ENCODE measurements at places on chromosomes 4 and X.
A peak's percentile ranks its signal among the peaks of the same experiment; 100 is the strongest.

DNA sequence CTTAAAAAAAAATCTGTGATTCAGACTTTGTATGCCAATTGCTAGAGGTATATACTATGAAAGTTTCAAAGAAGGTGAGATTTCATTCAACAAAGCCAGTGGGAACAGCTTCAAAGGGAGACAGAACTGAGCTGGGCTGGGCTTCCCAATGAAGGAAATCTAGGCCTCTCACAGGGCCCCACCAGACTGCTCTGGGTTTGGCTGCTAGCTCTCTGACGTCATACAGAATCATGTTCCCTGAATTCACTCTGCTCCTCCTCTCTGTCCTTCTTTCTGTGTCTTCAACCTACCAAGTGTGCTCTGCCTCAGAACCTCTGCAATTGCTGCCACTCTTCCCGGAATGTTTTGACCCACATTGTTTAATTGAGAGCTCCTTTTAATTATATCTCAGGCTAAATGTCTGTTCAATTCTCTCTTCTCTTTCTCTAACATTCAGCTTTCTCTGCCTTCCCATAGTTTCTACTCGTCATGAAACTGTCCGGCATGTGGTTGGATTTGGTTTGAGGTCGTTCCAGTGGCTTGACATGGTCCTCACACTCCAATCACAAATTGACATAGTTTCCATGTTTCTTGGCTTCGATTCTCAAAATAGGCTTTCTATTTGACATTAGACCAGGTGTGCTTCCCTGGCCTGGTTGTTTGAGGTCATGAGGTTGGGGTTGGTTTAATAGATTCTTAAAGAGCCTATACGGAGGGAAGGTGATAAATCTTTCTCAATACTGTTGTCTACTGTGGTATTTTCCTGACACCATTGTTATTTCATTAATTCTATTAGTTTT lies 282.1 kb upstream of the EMCN start:
- DNase-seq, result no peak

GRCh38 chr4:69760455-69760854 lies at the start of gene SULT1B1:
TSS of gene SULT1B1 (minus strand) at chr4:69760620. CDS start at chr4:69755217, 5,403 bp downstream.
- peak; percentile 13 for DNase-seq

GRCh38 chrX:119155416-119156035 lies 27.9 kb upstream of the KIAA1210 start:
- DNase-seq, result no peak

DNA sequence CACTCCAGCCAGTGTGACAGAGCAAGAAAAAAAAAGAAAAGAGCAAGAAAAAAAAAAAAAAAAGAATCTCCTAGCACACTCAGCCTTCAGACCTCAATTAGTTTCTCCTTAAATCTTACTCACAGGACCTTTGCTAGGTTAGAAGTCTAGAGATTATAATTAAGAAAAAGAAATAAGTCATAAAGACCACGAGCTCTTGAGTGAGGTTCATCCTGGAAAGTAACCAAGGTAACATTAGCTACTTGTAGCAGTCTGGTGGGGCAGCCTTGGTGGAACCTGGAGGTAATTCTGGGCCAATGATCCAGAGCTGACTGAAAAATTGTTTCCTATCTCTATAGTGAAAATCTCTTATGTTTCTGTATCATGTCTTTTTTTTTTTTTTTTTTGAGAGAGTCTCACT lies 21.2 kb upstream of the DDX3X start:
- no peak for DNase-seq

GRCh38 chr4:149062997-149063396 lies 620.8 kb upstream of the NR3C2 start:
- no peak for DNase-seq

GRCh38 chrX:16186380-16187007 lies 19.2 kb downstream of the MAGEB17 start:
- no peak for DNase-seq

- DNase-seq, result no peak
Measured at GRCh38 chrX:9280831-9281230, 184.0 kb upstream of the TBL1X start.

GRCh38 chr4:10354746-10355145 lies 102.5 kb downstream of the ZNF518B start:
- no peak for DNase-seq

DNA sequence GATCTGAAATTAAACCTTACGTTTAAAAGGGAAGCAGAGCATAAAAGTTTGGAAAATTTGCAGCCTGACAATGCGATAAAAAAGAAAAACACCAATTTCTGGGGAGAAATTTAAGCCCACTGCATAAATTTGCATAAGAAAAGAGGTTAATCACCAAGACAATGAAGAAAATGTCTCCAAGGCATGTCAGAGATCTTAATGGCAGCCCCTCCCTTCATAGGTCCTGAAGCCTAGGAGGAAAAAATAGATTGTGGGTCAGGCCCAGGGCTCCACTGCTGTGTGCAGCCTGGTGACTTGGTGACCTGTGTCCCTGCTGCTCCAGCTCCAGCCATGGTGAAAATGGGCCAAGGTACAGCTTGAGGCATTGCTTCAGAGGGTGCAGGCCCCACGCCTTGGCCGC lies 264.0 kb upstream of the CT83 start:
- no peak for DNase-seq

GRCh38 chr4:146112389-146112788 lies 63.1 kb upstream of the LSM6 start:
- no peak for DNase-seq

- no peak for DNase-seq
Measured at GRCh38 chr4:38309471-38309870, 349.3 kb downstream of the PTTG2 start.

DNA sequence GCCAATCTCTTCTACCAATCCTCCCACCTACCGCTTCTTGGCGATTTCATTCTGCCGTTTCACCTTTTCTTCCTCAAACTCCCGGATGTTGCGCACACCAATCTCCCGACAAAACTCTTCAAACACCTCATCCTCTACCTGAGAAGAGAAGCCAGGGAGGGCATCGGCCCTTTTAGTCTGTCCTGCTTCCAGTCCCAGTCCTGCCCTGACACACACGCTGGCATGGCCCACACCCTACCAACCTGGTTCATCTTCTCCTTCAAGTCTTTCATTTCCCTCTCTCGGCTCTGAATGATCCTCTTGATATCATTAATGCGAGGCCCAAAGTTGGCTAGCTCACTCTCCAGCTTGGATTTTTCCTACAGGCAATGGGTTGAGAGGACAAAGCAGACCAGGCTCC lies 18.9 kb downstream of the SMC1A start:
- DNase-seq, result no peak

DNA sequence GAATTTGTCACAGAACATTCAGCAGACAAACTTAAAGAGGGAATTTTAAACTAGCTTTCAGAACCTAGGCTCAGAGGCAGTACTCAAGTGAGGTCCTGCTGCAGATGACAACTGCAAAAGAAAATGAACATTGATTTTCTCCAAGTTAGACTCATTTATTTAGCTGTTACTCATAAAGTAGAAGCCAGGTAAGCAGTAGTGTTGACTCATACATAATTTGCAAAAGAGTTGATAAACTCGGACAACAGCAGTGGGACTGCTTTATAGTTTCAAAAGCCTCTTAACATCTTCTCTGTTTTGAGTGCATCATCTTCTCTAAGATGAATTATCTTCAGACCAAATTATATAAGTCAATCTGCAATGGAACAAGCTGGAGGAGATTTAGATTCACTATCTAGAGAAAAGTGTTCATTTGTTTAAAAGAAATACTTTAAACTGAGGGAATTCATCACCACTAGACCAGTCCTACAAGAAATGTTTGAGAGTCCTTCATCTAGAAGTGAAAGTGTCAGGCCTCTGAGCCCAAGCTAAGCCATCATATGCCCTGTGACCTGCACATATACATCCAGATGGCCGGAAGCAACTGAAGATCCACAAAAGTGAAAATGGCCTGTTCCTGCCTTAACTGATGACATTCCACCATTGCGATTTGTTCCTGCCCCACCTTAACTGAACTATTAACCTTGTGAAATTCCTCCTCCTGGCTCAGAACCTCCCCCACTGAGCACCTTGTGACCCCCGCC lies 49.5 kb downstream of the COQ2 start:
- DNase-seq, result no peak

- DNase-seq, result no peak
Measured at GRCh38 chr4:177128306-177128705, 181.4 kb upstream of the NEIL3 start.

DNA sequence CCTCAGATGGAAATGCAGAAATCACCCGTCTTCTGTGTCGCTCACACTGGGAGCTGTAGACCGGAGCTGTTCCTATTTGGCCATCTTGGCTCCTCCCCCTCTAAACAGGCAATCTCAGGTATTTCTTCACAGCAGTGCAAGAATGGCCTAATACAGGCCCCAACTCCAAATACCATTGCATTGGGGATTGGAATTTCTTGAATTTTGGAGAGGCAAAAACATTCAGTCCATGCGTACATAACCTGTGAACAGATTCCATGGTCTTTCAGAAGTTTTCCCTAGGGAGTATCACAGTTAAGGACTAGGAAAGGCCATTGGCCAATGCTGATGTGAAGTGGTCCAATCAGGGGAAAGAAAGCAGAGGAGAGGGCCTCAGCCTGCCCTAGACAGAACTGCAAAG lies 128.2 kb upstream of the NOCT start:
- DNase-seq, result no peak

DNA sequence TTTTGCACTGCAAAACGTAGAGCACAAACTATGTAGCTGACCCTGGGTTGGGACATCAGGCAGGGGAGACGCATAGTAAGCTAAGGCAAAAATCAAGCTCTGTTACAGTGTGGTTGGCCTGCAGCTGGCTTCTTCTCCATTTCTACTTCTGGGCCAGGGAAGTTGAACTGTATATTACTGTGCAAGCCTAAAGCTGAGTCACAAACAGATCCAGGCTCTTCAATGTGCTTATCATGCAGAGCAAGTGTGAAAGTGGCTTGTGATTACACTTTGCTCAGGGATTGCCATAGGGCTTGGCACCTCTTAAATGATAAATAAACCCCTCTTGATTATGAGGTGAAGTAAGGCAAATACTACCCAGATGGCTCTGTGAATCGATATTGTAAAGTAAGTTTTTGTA lies 40.5 kb downstream of the CLDN34 start:
- DNase-seq, result no peak

DNA sequence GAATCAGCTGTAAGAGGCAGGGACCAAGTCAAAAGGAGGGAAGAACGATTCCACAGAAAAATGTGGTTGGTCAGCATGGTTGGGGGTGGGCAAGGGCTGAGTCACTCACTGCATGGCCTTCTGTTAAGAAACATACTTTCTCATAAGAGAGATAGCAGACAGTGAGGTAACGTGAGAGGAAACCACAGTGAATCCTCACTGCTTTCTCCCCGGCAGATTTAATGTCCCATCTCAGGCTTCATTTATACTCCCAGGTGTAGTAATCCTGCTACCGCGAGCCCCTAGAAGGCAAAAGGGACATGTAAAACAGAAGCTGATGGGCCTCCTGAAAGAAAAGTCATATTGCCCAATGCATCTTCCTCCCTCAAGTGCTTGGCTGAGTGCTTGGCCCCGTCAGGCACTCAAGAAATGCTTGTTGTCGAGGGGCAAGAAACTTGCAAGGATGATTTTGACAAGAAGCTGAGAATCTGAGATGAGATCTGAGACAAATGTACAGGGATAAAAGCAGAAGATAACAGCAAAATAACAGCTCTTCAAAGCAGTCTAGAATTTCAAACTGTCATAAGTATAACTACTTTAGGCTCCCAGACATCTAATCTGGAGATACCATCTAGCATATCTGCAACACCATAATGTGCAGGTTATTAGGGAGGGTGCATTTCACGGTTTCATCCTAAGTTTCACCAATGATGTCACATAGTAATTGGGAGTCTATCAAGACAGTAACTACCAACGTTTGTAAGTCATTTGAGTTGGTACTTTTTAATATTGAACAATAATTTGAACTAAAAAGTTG lies 40.2 kb downstream of the SH3KBP1 start:
- DNase-seq, result no peak

- no peak for DNase-seq
Measured at GRCh38 chr4:95714571-95714970, 125.3 kb upstream of the PDHA2 start.

GRCh38 chrX:16743604-16744325 lies 24.4 kb downstream of the SYAP1 start:
- DNase-seq, result no peak

- DNase-seq, result no peak
Measured at GRCh38 chr4:114782415-114783214, 184.0 kb downstream of the UGT8 start.

GRCh38 chr4:24229978-24230377 lies 340.1 kb upstream of the PPARGC1A start:
- no peak for DNase-seq

DNA sequence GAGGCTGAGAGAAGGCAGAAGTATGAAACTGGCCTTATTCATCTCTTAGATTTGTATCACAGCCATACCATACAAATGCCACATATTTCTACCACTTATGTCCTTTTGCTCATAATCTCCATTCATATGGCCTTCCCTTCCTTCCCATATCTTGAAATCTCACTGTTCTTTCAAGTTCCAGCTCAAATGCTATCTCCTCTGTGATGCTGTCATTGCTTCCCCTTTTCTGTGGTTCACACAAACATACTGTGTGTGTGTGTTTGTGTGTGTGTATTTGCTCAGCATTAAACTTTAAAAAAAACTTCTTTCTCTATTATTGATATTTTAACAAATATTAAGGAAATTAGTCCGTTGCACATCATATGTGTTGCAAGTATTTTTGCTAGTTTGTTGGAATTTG lies 26.7 kb downstream of the PHKA1 start:
- no peak for DNase-seq

DNA sequence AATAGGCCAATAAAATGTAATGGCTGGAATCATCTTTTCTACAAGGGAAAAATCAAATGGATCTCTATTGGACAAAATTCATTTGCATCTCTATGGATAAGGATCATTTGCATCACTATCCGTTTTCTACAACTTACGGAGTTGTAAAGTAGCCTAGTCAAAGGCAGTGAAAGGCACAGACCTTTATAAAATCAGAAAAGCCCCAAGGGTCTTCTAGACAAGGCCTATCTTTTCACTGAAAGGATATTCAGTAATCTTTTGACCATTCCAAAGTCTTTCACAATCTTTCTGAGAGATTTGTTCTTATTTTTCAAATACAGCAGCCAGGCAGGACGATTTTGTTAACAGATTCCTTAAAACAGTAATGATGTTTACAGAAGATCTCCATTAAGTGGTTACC lies 119.5 kb upstream of the JADE1 start:
- DNase-seq, result no peak

GRCh38 chr4:182825003-182825402 lies 92.2 kb downstream of the DCTD start:
- DNase-seq, result no peak

GRCh38 chr4:71251261-71251660 lies 87.6 kb upstream of the SLC4A4 start:
- no peak for DNase-seq

GRCh38 chrX:63250253-63250868 lies 100.8 kb downstream of the SPIN4 start:
- DNase-seq, result peak; percentile 6

- DNase-seq, result no peak
Measured at GRCh38 chr4:182093935-182094334, 149.3 kb upstream of the TENM3 start.

DNA sequence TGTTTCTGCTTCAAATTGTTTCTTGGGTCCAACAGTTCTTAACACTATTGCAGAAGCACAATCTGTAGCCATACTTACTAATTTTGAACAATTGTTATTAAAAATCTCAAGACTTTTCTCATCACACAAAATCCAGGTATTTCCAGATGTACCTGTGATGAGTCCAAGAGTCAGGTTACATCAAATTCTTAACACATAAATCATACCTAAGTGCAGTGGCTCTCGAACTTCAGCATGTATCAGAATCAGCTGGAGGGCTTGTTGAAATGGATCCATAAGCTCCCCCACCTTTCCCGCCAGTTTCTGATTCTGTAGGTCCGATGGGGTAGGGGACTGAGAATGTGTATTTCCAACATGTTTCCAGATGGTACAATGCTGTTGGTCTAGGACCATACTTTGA lies 10.6 kb downstream of the FAM120C start:
- DNase-seq, result no peak

- no peak for DNase-seq
Measured at GRCh38 chr4:149175549-149175948, 640.1 kb downstream of the IQCM start.

Data from stimulated activated CD4-positive, alpha-beta T cell treated with anti-CD3 and anti-CD28 coated beads, Interleukin-2, amount 100 ng/mL, for 48 hours (primary cell).